ENCODE measurements at places on chromosomes 13 and 19.

DNA sequence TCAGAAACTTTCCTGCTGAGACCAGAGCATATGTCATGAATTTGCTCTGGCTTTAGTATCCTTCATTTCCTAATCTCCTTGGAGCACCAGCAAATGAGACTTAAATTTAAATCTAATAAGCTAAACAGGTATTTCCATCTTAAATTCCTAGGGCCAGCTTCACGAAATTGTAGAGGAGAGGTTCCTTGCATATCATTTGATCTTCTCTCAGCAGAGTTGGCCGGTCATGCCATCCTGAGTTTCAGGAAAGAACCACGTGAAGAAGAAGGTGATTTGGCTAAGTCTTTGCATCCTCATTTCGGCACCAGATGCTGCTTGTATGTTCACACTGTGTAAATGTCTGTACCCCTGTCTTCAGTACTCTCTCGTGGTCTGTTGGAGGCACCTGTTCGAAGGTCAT, 370.4 kb upstream of the NBEA start:
- no peaks in the 10 kb centered on the region for H3K4me1 ChIP-seq
- H3K27me3 ChIP-seq = no peaks in the 10 kb centered on the region
- no peak overlapping the region for H3K27ac ChIP-seq
- no peaks in the 10 kb centered on the region for H3K36me3 ChIP-seq
- no peak overlapping the region for H3K4me3 ChIP-seq

DNA sequence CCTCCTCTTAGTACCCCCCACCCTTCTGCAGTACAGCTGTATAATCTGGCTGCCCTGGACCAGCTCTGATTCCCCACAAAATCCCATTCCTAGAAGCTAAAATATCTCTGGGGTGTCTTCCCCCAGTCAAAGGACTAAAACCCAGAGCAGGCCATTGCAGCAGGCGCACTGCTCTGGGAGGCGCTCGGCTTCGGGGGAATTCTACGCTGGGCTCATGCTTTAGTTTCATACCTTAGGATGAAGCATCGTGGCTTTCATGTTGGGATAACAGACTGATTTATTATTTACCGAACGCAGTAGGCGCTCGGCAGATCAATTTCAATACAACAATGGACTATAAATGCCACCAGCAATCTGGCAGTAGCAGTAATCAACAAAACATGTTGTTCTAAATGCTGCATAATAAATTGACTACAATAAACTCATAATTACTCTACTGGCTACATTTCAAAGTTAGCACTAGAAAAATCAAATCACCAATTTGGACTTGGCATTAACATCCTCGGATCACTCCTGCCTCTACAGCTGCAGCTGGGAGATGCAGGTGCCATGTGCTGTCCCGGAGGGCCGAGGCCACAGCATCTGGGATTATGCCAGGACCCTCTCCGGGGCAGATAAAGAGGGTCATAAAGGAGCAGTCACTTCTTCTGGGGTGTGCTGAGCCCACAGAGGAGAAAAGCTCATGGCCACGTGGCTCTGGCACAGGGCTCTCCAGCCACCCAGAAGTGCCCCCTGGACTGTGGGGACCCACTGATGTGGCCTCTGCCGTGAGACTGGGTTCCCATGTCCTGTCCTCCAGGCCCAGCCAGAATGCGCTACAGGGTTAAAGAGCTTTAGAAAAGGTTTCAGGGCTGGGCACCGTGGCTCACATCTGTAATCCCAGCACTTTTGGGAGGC, 35.3 kb downstream of the CEBPG start:
- no peak overlapping the region for H3K27ac ChIP-seq
- no peaks in the 10 kb centered on the region for H3K36me3 ChIP-seq
- no peak for DNase-seq

DNA sequence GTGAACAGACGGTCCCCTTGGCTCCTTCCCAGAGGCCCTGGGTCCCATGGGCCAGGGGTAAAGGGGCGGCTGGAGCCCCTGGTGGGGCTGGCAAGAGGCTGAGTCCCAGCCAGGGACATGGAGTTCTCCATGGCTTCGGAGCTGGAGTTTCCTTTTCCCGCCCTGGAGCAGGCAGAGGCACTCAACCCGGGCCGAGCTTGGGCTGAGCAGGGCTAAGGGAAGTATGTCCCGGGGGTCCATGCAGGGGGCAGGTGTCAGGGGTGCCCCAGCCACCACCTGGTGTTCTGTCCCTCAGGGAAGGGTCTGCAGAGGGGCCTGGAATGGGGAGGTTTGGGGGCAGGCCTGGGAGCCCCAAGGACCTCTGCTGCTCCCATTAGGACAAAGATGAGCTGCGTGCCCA, 54.0 kb upstream of the TPM4 start:
- no peak overlapping the region for H3K4me3 ChIP-seq
- H3K36me3 ChIP-seq = no peaks in the 10 kb centered on the region
- no peak overlapping the region for H3K27ac ChIP-seq

- H3K27ac ChIP-seq = no peak overlapping the region
- no peaks in the 10 kb centered on the region for H3K36me3 ChIP-seq
- no peaks in the 10 kb centered on the region for H3K4me1 ChIP-seq
- no peak for DNase-seq
Observed at GRCh38 chr13:81319351-81319750, 978.4 kb upstream of the SPRY2 start.

GRCh38 chr19:10416380-10417257, 3.7 kb upstream of the PDE4A start:
- peaks cover 54% of the 10 kb centered on the region for H3K4me1 ChIP-seq
- H3K4me3 ChIP-seq = peak overlapping the region; percentile 47
- H3K27ac ChIP-seq = peak overlapping the region; percentile 55
- no peaks in the 10 kb centered on the region for H3K36me3 ChIP-seq
- peaks cover 44% of the 10 kb centered on the region for H3K27me3 ChIP-seq

DNA sequence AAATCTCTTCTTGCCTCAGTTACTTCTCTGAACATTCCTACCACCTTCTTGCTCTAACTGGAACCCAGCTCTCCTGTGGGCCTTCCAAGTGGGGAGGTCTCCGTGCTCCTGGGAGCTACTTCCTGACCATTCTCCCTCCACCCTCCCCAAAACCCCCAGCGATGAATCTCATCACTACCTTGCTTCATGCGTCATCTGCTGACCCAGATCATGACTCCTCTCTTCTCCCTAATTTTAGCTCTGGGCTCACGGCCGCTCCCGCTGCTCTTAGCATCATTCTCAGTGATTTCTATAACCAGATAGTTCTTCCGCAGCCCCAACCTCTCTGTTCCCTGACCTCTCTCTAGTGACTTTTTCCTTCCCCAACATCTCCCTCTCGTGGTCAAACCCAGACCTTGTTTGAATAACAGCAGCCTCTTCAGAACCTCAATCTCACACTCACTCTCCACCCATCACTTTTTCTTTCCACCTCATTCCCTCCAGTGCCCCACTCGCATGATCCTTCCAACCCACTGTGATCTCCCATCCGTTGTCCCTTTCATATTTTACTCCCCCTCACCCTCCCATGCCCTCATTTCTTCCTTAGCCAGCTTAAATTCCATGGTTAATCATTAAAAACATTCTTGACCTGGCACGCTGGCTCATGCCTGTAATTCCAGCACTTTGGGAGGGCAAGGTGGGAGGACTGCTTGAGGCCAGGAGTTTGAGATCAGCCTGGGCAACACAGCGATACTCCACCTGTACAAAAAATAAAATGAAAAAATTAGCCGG, 21.8 kb downstream of the MRPS12 start:
- no peak overlapping the region for H3K4me3 ChIP-seq
- H3K4me1 ChIP-seq = peaks cover 6% of the 10 kb centered on the region
- DNase-seq = no peak
- no peaks in the 10 kb centered on the region for H3K27me3 ChIP-seq
- H3K36me3 ChIP-seq = no peaks in the 10 kb centered on the region
- no peak overlapping the region for H3K27ac ChIP-seq

DNA sequence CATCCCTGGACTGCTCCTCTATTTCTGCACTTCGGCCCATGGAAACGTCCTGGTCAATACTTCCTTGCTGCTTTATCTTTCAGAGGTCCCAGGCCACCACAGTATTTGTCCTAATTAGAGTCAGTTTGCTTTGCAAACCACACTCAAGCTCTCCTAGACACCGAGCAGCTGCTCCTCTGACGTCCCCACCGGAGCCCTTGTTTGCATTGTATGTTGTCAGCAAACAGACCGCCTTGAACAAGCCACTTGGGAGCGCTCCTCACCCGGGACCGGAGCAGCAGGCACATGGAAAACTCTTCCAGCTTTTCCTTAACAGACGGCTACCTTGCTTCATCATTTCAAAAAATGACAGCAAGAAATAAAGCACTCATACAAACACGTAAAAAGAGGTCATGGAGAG, 51.5 kb upstream of the GTF3A start:
- no peaks in the 10 kb centered on the region for H3K36me3 ChIP-seq
- no peak overlapping the region for H3K4me3 ChIP-seq
- no peaks in the 10 kb centered on the region for H3K4me1 ChIP-seq
- no peak for DNase-seq

DNA sequence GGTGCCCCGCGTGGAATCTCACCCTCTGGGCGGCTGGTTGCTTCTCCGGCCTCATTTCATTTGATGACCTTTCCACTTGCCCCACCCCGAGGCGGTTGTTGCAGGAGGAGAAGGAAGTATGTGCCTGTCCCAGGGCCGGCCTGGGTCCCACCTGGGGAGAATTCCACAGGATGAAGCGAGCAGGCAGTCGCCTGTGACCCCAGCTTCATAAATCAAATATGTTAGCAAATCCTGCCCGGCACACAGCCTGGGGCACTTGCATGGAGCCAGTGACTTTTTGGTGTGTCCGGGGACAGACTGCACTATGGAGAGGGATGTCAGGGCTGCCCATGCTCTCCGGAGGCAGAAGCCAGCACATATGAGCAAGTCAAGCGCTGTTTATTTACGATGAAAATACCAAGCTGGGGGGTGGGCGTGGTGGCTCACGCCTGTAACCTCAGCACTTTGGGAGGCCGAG, 19.7 kb upstream of the ZBTB7A start:
- no peaks in the 10 kb centered on the region for H3K36me3 ChIP-seq
- no peak overlapping the region for H3K4me3 ChIP-seq
- H3K27ac ChIP-seq = no peak overlapping the region
- H3K27me3 ChIP-seq = no peaks in the 10 kb centered on the region
- peaks cover 66% of the 10 kb centered on the region for H3K4me1 ChIP-seq

DNA sequence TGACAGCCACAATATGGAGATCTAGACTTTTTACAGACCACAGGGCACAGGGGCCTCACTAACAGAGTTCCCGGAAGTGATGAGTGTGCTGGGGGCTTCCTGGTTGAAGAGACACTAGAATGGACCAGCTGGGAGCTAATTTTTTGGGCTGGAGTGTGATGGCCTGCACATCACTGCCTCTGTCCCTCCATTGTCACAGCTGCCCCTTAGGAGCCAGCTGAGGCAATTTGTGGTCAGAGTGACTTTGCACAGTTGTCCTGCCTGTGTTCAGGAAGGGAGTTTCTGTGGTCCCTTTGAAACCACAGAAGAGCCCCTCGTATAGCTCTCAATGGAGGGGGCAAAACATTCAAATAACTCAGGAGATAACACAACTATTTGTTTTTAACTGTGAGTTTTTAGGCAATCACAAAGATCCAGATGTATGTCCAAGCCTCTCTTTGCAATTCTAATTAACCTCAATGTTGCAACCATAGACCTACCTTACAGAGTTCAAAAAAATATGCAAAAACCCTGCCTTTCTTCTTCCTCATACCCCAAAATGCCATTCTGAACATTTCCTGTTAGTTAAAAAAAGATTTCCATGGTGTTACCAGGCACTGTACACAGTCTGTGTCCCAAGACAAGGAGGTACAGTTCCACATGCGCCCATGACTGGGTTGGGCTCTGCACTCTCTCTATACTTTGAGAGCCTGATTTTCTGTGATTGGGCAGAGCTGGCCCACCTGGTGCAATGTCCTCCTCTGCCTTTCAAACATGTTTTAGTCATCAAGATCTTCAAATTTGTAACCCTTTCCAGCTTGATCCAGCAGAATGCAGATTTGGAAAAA, 2.4 kb downstream of the ALOX5AP start:
- H3K36me3 ChIP-seq = peaks cover 6% of the 10 kb centered on the region
- H3K4me1 ChIP-seq = peaks cover 43% of the 10 kb centered on the region
- H3K4me3 ChIP-seq = peak overlapping the region; percentile 62
- peak overlapping the region; percentile 64 for H3K27ac ChIP-seq
- no peaks in the 10 kb centered on the region for H3K27me3 ChIP-seq
- no peak for DNase-seq

DNA sequence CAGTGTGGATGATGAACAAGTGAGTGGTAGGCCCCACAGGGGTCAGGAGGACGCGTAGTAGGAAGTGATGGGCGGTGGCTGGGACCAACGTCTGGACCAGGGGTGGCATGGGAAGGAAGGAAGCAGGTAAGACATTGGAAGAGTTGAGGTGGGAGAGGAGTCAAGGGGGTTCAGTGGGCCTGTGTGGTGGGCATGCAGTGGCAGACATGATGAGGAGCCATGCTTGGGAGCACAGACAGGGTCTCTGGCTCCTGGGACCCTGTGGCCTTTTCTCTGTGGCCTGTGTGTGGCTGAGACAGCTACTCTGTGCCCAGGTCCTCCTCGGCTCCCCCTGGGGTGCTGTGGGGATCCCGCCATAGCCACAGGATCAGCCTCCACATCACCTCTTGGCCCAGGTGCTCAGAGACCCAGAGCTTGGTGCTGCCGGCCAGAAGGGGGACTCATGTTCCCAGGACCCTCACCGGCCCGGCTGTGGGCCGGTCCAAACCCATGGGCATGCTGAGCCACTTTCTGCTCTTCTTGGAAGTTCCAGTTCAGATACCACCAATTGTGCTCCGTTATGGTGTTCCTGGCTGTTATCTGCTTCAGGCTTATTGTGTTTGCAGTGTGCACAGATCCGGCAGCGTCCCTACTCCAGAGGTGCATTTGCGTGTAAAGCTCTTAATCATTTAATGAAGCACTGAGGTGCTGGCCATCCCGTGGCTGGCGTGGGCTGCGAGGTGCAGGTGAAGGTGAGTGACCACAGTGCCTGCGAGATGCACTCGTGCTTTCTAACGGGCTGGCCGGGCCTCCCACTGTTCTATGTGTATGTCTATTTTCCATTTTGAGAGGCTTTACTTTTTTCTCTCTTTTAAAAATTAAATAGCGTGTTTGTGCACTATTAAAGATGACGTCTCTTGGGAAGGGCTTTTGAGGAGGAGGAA, 147.9 kb downstream of the TEX29 start:
- no peaks in the 10 kb centered on the region for H3K4me1 ChIP-seq
- H3K27ac ChIP-seq = no peak overlapping the region
- H3K27me3 ChIP-seq = peaks cover 4% of the 10 kb centered on the region
- H3K36me3 ChIP-seq = no peaks in the 10 kb centered on the region
- DNase-seq = no peak
